ENCODE measurements at places on chromosomes 6 and 20.

DNA sequence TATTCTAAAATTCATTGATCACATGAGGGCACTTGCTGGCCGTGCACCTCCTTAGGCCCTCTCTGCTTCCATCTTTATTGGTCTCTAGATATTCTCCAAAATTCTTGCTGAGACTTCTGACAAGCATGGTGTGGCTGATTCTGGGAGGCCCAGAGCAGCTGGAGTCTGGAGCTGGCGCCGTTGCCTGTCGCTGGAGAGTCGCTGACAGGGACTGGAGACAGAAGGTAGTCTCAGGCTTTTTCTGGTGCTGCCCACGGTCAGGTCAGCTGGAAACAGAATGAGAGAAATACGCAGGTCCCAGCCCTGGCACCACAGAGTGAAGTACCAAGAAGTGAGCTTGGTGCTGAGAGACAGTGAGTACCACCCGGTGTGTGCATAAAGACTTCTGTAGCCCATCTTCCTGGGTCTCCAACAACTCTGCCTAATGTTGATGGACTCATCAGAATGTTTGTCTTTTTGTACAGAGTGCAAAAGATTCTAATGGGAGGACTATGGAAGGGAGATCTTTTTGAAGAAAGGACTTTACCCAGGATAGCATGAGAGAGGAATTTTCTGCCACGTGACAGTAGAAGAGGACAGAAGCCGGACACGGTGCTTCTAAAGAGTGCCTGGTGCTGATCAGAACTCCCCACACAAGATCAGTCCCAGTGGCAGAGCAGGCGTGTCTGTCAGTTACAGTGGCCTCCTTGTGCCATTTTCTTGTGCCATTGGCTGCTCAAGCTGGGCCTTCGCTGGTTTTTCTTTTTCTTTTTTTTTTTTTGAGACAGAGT lies 1.8 kb upstream of the ALDH8A1 start:
- no peak for DNase-seq

DNA sequence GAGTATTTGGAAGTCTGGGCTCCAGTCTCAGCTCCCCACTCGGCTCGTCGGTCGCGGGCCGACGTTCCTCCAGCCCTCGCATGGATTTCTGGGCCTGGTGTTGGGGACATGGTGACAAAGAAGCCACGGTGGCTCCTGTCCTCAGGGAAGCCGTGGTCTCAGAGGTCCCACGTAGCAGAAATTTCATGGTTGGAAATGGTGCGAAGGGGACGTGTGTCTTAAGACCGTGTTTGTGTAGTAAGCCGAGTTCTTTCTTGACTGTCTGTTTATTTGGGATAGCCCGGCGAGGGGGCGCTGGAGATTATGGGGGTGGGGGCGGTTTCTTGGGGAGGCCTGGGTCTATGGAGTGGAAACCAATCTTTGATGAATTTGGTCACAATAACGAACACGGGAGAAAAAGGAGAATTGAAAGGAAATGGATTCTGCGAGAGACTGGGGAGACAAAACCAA lies 23.5 kb upstream of the MAP3K7 start:
- DNase-seq = no peak

DNA sequence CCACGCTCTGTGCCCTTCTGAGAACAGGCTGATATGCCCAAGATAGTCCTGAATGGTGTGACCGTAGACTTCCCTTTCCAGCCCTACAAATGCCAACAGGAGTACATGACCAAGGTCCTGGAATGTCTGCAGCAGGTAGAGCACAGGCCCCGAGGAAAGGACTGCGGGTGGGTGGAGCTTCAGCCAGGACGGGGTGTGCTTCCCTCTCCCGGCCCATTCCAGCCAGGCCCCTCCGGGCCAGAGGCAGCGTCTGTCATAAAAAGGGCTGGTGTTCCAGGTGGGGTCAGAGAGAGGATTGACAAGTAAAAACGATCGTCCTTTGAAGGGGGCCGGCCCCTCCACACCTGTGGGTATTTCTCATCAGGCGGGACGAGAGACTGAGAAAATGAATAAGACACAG lies 1.3 kb downstream of the RTEL1 start:
- DNase-seq = no peak

DNA sequence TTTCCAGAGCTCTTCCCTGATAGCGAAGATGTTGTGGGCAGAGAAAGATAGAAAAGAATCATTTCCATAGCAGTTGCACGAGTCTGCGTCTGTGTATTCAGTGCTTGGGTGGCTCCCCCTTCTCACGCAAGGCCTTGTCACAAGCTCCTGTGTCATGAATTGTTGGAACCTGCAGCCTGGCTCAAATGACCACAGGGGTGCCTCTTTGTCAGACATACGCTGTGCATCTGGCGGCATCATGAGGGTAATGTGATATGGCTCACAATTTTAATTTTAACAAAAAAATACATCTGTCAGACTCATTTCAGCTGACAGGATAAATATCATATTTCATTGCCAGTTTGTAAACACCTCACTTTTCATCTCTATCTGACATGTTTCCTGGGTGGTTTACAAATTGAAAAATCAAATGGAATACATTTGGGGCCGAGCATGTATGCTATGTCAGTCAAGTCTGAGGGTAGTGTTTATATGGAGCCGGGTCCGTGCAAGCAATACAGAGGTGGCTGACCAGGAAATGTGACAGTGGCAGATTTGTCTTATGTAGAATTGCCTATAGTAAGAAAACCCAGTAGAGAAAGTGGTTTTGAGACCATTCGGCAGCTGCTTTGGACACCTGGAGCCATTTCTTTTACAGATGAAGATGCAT lies 90.9 kb downstream of the CAP2 start:
- no peak for DNase-seq

DNA sequence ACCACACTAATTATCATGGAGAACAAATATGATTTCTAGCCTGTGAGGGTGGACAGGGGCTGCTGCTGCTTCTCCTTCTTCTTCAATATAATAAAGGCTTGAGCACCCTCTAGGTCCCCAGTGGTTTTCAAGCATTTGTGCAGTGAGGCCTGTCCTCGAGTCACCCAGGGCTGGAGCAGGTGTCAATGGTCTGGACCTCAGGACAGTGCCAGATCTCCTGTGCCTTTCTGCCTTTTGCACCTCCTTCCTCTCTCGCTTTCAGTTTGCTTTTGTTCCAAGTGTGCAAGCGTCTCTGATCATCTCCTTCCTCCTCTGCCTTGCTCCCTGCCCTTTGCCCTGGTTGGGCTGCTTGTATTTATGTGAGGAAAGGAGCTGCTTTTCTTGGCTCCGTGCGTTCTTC lies 152.2 kb upstream of the SYNDIG1 start:
- no peak for DNase-seq

GRCh38 chr6:99393698-99394531 lies at the start of gene COQ3:
COQ3 (minus strand) TSS chr6:99394195; CDS start chr6:99394179, 16 bp downstream.
- peak; percentile 65 for DNase-seq

- DNase-seq = no peak
These were observed 88.7 kb downstream of the TBX18 start for GRCh38 chr6:84675651-84676050.

- no peak for DNase-seq
These were observed 212.7 kb upstream of the AGPAT4 start for GRCh38 chr6:161486361-161487216.

GRCh38 chr6:108798670-108799353 lies 49.4 kb upstream of the ARMC2 start:
- DNase-seq = peak; percentile 13

- DNase-seq = no peak
These were observed 249.4 kb downstream of the PTPRK start for GRCh38 chr6:128271011-128271410.

GRCh38 chr6:34015586-34015985 lies 130.3 kb downstream of the GRM4 start:
- DNase-seq = no peak

DNA sequence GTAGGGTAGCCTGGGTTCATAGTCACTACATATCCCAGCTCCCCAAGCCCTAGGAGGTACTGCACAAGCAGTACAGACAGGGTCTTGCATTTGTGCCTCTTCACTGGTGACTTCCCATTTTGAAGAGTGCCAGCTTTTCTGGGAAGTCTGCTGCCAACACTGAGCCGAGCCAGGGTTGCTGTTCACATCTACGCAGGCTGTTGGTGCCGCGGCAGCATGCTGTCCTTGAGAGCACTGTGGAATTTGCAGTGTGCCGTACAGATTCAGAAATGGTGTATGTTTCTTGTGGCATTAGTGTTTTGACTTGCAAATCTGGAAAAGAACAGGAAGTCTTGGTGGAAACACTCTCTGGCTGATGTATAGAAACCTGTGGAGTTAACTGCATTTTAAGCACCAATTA lies 67.5 kb downstream of the JARID2 start:
- DNase-seq = peak; percentile 15

DNA sequence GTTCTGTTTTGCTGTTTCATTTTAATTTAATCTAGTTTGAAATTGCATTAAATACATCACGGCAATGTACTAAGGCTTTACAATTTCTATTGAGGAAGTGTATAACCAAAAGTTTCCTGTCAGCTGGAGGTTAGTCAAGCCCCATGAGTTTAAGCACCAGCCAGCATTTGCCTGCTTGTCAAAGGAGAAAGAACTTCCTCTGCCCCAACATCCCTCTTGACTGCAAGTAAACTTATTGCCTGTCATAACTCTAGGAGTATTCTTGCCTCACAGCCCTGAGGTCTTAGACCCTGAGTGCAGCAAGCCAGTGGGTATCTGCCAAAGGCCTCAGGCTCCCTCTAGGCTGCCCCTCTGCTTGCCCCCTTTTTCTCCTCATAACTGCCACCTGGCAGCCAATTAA lies 106.7 kb upstream of the INSM1 start:
- no peak for DNase-seq

DNA sequence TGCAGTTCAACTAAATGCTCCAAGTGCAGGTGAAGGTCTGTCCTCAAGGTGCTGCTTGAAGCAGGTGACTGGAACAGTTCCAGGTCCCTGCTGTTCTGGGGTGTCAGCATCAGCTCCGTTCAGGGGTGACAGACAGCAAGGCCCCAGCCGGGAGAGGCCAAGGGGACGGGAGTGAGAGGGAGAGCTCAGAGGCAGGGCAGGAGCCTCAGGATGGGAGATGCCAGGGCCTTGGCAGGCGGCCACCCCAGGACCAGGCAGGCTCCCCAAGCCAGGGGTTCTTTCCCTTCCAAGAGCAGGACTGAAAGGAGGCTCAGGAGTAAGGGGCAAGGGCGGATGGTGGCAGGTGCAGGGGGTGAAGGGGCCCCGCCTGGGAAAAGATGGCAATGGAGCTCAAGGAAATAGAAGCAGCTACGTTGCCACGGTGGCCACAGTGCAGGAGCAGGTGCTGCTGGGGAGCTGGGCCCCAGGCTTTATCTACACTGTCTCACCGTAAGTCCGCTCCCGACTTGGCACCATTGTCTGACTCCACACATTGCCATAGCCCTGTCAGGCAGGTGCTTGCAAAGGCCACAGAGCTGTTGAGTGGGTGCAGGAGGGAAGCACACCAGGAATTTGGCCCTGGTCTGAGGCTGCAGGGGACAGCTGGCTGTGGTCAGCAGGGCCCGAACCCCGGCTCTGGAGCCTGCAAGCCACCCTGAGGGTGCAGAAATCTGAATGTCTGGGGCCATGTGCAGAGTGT lies 43.1 kb downstream of the ERMARD start:
- no peak for DNase-seq

GRCh38 chr6:7134999-7135745 lies 27.4 kb downstream of the RREB1 start:
- no peak for DNase-seq

DNA sequence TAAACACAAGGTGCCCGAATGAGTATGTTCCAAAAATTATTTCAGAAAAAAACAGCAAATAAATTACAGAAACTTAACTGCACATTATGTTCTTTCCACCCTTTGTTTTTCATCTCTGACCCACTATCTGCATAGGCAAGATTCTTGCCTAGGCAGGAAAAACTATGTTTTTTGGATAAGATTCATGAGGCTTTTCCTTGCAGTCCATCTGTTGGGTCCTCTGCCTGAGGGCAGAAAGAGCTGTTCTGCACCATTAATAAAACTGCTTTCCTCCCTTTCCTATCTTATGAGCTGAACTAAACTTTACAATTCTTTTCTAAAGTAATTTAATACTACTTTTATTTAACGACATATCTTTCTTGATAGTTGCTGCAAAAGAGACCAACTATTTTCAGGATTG lies 21.1 kb downstream of the ENPP1 start:
- DNase-seq = no peak

DNA sequence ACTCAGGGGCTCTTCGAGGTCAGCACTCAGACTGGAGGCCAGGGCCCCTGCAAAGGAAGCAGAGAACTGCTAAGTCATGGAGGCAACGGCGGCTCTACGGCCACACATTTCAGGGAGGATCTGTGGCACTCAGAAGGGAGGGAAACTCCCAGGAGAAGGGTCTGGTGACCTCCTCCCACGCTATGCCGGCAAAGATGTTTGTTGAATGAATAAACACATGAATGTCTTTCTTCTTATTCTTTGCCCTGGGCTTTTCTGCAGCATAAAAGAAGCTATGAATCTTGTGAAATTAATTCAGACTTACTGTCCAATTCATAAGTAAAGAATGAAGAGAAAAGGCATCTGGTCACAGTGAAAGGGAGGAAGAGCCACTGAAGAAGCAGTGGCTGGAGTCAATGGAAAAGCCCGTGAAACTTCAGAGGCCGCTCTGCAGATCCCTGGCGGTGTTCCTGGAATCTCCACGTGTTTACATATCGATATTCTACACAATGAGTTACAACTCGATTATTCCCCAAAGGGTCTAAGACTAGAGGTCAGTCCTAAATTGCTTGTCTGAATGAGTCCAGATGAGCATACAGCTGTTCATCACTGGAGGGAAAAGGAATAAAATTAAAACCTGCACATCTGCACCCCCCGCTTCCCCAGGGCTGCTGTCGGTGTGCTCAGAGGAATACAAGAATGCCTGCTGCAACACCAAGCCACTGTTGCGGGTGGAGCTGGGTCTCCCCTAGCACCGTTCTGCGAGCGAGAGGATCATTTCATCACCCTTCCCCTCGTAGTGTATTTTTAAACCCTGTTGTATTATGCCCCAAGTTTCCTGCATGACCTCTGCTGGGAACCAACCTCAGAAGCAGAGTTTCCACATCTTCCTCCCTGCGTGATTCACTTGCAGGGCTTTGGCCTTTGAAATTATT lies 25.6 kb downstream of the INSM1 start:
- no peak for DNase-seq

DNA sequence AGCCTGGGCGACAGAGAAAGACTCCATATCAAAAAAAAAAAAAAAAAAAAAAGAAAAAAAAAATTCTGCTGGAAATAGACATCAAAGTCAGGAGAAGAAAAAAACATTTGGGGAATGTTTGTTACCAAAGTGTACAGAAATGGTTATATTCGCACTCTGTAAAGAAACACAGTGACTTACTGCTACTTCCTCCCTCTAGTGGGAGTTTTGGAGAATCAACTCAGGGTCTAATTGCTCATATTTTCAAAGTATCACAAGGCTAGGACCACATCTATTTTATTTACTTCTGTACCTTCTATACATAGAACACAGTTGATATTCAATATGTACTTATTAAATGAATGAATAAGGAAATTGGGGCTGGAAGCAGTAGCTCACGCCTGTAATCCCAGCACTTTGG lies 24.4 kb downstream of the ARG1 start:
- DNase-seq = no peak
